ENCODE measurements at places on chromosomes 16 and 17.
A peak's percentile ranks its signal among the peaks of the same experiment; 100 is the strongest.

DNA sequence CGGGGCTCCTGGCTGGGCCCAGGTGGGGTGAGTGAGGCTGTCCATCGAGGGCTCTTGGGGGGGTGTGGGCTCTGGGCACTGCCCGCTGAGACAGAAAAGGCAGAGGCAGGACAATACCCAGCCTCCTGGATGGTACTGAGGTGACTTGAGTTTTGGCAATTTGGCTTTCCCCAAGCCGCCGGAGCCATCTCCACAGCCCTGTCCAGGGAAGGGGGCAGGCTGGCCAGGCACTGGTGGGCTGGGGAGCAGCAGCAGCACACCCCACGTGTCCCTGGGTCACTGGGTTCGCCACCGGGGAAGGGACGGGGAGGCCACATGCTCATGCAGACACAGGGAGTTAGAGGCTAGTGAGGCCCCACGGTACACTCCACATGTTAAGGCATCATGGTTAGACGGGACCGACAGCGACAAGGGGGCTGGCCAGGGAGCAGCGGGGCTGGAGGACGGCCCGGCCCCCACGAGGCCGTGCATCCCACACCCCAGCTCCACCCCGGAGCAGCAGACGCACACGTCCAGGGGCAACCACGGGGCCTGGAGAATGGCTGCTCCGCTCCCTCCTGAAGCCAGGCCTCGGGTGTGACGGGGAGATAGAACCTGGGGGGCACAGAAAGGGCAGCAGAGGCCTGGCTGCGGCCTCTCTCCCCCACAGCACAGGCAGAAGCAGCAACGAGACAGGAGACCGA is 3.0 kb downstream of the ARHGDIA start:
- DNase-seq: no peak

GRCh38 chr16:1137604-1138003 is 15.3 kb upstream of the CACNA1H start:
- no peak for DNase-seq

- DNase-seq: no peak
These were observed 83.4 kb downstream of the HIC1 start for GRCh38 chr17:2138318-2138717.

GRCh38 chr17:56929362-56929969 is 15.6 kb upstream of the TRIM25 start:
- no peak for DNase-seq

- no peak for DNase-seq
These were observed 965 bp upstream of the TMC6 start for GRCh38 chr17:78129351-78130089.

DNA sequence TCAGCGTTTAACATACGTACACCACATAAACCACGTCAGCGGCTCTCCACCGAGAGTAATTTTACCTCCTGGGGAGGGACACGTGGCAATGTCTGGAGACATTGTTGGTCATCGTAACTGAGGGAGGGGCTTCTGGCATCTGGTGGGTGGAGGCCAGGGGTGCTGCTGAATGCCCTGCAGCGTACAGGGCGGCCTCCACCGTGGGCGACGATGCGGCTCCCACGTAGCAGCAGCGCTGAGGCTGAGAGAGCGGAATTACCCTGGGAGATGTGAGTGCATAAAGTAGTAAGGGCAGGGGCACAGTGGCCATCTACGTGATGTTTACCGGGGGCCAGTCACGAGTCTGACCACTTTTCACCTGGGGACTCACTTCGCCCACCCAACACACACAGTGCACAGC is 212.4 kb downstream of the RBFOX3 start:
- DNase-seq: no peak

- peak; percentile 80 for DNase-seq
These were observed at the start of gene IL21R for GRCh38 chr16:27401768-27402568. Gene IL21R (plus strand): TSS chr16:27402174. CDS start chr16:27430072, 27,898 bp downstream.

All from stimulated activated CD4-positive, alpha-beta T cell treated with anti-CD3 and anti-CD28 coated beads, Interleukin-1b, Interleukin-23, amount 100 ng/mL, for 4 hours (primary cell).